ENCODE measurements at places on chromosomes 16 and 17.

DNA sequence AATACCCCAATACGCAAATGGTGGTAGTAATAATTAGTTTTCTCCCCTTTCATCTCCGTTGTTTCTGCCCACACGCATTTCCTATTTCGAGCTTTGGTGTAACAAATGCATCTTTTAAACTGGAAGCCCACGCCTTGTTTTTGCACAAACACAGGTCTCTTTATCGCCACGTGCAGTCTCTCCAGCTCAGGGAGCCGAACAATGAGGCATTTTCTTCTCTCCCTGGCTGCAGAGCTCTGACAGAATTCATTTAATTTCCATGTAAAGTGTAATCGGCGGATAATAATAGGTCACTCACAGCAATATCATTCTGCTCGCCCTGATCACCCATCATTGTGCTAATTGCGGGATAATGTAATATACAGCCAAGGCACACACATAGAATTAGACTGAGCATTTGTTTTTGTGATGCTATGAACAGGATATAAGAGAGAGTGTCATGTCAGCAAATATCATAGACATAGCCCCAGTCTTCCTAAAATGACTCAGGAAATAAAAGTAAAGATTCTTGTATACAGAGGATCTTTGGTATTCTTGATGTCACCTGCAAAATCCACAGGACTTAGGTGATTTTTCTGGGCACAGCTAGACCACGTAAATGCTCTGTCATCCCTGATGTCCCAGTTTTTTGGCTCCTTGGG is 452.6 kb upstream of the CDH11 start:
- DNase-seq = no peak

DNA sequence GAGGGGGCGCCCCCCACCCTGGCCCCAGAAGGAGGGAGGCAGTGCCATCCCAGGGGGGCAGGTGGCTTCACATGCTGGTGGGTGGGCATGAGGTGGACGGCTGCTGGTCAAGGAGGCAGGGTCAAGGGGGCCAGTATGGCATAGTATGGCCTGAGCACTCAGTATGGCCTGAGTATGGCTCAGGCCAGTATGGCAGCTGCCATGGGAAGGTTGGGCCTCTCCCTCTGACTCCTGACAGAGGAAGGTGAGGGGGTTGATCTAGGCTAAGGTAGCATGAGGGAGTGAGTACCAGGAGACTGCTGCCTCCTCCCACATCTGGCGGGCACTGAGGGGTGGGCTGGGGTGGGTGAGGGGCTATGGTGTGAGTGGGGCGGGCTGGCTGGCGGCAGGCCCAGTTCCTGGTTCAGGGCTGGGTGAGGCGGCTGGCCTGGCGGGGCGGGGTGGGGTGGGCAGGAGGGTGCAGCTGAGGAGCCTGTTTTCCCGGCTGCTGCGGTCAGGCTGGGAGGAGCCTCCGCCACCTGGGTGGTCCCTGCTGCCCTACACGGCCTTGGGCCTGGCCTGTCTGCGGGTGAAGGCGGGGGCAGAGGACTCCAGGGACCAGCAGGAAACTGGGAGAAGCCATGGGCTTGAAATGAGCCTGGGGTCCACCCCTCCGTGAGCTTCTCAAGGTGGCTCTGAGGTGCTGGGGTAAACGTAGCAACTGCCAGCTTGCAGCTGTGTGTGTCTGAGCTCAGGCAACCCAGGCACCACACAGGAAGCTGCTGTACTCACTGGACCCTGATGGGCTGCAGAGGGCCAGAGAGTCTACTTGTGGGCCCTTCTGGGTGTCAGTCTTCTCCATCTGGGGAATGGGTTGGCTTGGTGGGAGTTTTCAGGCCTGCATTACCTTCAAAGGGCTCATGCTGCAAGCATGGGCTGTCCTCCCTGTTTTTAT is 57.0 kb downstream of the RAI1 start:
- no peak for DNase-seq

- no peak for DNase-seq
Measured at GRCh38 chr17:76570877-76571471, 14.7 kb downstream of the ST6GALNAC2 start.

- no peak for DNase-seq
Measured at GRCh38 chr17:11144358-11145233, 96.4 kb upstream of the SHISA6 start.

DNA sequence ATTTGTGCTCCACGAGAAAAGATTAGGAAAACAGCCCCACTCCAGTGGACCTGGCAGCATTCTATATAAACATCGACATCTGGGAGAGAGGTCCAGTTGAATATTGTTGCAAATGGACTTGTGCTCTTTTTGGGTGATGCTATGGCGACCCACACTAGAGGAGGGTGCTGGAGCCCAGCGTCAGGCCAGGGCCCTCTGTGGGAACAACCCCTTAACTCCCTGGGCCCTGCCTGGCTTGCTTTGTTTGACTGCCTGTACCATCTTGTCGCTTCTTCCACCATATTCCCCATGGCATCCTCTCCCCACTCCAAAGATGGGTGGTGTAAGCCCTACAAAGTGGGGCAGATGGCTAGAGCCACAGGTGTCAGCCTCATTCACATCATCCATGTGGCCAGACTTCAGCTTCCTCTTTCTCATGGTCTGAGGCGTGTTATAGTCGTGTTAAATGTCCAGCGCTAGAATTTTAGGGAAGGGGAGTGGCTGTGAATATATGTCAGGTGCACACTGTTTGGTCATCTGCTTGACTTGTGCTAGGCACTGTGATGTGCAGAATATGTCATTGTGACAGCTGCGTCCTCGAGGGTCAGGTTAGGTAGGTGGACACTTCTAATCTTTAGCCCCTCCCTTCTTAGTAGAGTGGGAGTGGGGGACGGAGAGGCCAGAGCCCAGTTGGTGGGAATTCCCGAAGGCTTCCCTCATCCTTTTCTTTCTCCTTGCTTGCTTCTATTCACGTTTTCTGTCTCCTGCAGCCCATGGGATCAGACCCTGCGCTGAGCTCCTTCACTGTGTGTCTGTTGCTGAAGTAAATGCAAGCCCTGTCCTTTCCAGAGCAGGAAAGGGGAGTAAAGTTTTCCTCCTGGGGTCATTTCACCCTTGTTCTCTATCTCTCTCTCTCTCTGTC is 49.8 kb downstream of the MPRIP start:
- no peak for DNase-seq

DNA sequence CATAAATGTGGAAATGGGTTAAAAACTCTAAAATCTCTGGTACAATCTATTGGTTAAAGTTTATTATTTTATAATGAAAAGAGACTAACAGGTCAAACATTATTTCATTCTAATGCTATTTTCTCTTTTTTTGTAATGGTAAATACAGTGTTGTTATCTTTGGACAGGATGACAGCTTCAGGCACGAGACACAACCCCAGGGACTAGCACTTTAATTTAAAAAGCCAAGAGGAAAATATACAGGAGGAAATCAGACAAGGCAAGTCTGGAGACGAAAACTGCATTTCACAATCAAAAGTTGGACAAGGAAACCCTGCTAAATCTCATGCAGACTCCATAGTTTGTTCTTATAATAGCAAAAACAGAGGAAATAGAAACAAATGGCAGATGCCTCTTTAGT is 589.1 kb upstream of the CDH8 start:
- DNase-seq = no peak
